A549 treated with DMSO at 1 μM for 4 hours (cell line): ENCODE measurements at places on chromosomes 2 and 18. TPM values are rescaled to one million over a fixed set of nuclear protein-coding genes. Genes with fewer than 3 reads are reported as not detected.

SCYGR8 gene
- total RNA-seq, result not detected in 5 replicates

ARHGEF4 gene
- 6.3 to 7.7 TPM (median 6.8 TPM) in 5 replicates for total RNA-seq

TACR1 gene
- 0.21 to 0.45 TPM (median 0.39 TPM) in 5 replicates for total RNA-seq

TCF23 gene
- total RNA-seq, result not detected in 5 replicates

FBXO48 gene
- 0.49 to 0.81 TPM (median 0.71 TPM) in 5 replicates for total RNA-seq

NR4A2 gene
- total RNA-seq, result 2.4 to 5.6 TPM (median 3.1 TPM) in 5 replicates

ELAC1 gene
- 4.4 to 5.2 TPM (median 4.5 TPM) in 5 replicates for total RNA-seq

KHK gene
- total RNA-seq, result 7.3 to 10.5 TPM (median 8.9 TPM) in 5 replicates

SP140L gene
- 3.5 to 4.6 TPM (median 4.1 TPM) in 5 replicates for total RNA-seq

DLX2 gene
- total RNA-seq, result 0.61 to 0.89 TPM (median 0.74 TPM) in 5 replicates

SP140 gene
- total RNA-seq, result 0.16 to 0.24 TPM (median 0.19 TPM) in 4 of 5 replicates, not detected in the other

TTC31 gene
- 14.8 to 19.3 TPM (median 17.3 TPM) in 5 replicates for total RNA-seq

CD302 gene
- 2.0 to 2.8 TPM (median 2.4 TPM) in 5 replicates for total RNA-seq

MYL1 gene
- not detected in 5 replicates for total RNA-seq

CFAP210 gene
- 0.19 to 0.74 TPM (median 0.33 TPM) in 5 replicates for total RNA-seq

PPIG gene
- total RNA-seq, result 36.3 to 46.2 TPM (median 44.9 TPM) in 5 replicates

DQX1 gene
- 0.08 to 0.12 TPM (median 0.11 TPM) in 3 of 5 replicates, not detected in the others for total RNA-seq

UGT1A4 gene
- total RNA-seq, result 0.07 TPM in 1 of 5 replicates, not detected in the others

MYO3B gene
- not detected in 5 replicates for total RNA-seq

MSGN1 gene
- total RNA-seq, result not detected in 5 replicates

USP14 gene
- 61.1 to 76.6 TPM (median 66.2 TPM) in 5 replicates for total RNA-seq

DUSP19 gene
- 0.41 to 1.1 TPM (median 0.61 TPM) in 5 replicates for total RNA-seq

RIT2 gene
- not detected in 5 replicates for total RNA-seq

PIEZO2 gene
- 0.73 to 1.0 TPM (median 0.74 TPM) in 5 replicates for total RNA-seq
